ENCODE measurements at places on chromosomes 7 and 10.

GRCh38 chr7:47225387-47226131 is 356.4 kb downstream of the TNS3 start:
- DNase-seq, result peak; percentile 31

GRCh38 chr7:69448071-69448470 is 150.2 kb upstream of the AUTS2 start:
- no peak for DNase-seq

DNA sequence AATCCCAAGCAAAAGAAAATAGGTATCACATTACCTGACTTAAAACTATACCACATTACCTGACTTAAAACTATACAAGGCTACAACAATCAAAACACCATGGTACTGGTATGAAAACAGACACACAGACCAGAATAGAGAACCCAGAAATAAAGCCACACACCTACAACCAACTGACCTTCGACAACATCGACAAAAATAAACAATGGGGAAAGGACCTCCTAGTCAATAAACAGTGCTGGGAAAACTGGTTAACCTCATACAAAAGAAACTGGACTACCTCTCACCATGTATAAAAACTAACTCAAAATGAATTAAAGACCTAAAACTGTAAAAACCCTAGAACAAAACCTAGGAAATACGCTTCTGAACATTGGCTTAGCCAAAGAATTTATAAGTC is 22.5 kb downstream of the SNX13 start:
- no peak for DNase-seq

- no peak for DNase-seq
Observed at GRCh38 chr10:70762441-70763175, 22.6 kb downstream of the TBATA start.

DNA sequence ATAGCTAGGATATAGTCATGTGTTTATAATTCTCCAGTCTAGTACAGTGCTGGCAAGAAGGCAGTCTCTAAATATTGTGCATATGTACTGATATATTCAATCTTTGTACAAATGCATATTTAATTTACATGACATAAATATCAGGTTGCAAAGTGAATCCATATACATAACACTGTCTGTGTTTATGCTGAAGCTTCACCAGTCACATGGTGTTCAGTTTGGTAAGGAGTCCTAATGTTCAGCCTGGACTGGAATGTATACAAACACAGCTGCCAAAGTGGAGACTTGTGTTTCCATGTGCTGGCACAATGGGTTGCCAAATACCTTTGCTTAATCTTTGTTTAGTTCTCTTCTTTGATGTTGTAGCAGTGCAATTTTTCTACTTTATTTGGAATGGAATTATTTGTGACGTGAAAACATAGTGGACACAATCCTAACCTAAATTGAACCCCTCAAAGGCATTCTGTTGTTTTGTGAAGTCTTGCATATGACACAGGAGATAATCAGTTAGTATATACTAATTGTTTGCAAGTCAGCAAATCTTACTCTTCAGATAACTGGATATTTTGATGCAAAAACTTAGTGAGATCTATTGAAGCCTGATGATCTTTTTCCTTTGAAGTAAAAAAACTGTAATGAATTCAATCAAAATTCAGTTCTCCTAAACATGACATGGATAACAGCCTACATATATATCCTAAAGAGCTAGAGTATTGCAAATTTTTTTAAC is 17.3 kb upstream of the ARL4A start:
- DNase-seq, result peak; percentile 90

DNA sequence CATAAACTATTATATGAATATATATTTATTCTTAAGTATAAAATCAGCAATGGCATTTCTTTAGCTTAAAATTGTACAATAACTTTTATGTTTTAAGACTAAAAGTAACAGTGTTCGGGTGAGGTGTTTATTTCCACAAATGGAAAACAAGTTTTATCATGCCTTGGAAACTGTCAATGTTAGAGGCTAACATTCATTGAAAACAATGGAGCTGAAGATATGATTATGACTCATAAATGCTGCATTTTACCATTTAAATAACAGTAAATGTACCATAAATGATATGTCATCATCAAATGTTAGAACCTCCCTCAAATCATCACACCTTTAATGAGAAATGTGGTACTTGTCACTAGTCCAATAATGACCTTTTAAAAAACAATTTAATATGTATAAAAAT is 897.3 kb downstream of the PCDH15 start:
- no peak for DNase-seq

- DNase-seq, result peak; percentile 26
Observed at GRCh38 chr10:5809527-5810154, 3.6 kb downstream of the GDI2 start.

DNA sequence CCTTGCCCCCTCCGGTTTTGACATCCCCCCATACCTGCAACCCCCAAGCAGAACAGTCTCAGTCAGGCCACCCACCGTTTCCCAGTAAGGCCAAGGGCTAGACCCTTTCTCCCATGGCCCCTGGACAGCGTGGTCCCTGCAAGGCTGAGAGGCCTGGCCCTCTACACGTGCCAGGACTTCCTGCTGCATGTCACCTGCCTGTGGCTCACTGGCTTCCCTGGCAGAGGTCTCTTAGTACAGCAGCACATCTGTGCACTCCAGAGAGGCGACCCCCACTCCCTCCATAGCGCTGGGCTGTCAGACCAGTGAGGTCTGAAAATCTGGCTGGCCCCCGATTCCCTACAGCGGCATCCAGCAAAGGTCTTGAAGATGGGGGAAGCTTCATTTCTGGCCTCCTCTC is 26.4 kb upstream of the JAKMIP3 start:
- DNase-seq, result no peak

DNA sequence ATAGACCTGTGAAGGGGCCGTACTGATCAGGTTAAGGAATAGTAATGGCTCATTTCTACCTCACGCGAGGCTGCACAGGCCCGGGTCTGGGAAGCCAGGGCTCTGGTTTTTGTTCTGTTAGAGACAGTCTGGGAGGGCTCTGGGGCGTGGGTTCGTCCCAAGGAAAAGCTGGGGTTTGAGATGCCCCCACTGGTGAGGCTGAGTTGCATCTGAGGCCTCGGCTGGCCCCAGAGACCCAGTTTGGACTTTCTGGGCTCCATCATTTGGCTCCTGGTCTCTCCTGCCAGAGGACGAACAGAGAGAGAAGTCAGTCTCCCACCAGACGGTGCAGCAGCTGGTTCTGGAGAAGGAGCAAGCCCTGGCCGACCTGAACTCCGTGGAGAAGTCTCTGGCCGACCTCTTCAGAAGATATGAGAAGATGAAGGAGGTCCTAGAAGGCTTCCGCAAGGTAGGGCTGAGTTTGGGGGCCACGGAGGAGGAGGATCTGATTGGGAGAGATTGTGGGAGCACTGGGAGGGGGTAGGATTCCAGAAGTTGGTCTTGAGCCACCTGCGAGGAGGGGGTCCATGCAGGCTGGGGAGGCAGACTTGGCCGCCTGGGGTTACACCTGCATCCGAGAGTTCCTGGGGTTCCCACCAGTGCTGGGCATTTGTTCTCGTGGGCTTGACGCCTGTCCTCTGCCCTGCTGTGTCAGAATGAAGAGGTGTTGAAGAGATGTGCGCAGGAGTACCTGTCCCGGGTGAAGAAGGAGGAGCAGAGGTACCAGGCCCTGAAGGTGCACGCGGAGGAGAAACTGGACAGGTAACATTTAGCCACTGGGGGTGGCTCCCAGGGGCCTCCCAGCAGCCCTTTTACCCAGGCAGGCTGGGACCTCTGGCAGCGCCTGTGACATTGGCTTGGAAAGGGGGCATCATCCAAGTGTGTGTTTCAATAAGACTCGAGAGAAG is 22.5 kb upstream of the BTBD16 start:
- no peak for DNase-seq

Data from choroid plexus epithelial cell (primary cell).